ENCODE measurements at places on chromosomes 4 and X.

DNA sequence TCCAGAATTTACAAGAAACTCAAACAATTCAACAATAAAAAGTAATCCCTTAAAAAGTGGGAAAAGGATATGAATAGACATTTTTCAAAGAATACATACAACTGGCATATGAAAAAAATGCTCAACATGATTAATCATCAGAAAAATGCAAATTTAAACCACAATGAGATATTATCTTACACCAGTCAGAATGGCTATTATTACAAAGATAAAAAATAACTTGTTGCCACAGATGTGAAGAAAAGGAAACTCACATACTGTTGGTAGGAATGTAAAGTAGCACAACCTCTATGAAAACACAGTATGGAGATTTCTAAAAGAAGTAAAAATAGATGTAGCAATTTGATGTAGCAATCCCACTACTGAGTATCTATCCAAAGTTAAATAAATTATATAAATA is 65.1 kb upstream of the DIAPH2 start:
- no peak for DNase-seq

DNA sequence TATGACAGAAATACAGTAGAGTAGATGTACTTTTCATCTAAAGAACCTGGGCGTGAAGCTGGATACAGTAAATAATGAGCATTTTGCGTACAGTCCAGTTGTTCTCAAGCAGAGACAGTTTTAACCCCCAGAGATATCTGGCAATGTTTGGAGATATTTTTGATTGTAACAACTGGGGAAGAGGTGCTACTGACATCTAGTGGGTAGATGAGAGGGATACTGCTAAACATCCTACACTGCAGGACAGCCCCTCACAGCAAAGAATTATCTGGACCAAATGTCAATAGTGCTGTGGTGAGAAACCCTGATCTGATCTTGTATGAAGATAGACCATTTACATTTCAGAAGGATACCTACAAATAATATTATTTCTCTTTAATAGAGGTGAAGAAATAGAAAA is 200.2 kb upstream of the FAM47A start:
- peak; percentile 6 for DNase-seq

DNA sequence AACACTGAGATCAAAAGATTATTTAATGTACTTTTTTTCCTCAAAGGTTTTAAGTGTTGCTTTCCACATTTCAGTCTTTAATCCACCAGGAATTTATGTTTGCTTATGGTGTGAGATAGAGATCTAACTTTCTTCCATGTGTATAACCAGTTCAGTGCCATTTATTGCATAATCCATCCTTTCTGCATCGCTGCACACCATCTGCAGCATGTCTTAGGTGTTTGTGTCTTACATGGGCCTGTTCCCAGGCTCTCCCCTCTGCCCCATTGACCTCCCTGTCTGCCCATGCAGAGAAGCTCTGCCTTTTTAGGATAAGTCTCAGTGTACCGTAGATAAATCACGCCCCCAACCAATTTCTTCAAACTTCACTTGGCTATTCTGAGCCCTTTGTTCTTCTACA is 30.3 kb downstream of the NSDHL start:
- no peak for DNase-seq

GRCh38 chr4:44760142-44760898 is 34.0 kb upstream of the GNPDA2 start:
- peak; percentile 62 for DNase-seq

DNA sequence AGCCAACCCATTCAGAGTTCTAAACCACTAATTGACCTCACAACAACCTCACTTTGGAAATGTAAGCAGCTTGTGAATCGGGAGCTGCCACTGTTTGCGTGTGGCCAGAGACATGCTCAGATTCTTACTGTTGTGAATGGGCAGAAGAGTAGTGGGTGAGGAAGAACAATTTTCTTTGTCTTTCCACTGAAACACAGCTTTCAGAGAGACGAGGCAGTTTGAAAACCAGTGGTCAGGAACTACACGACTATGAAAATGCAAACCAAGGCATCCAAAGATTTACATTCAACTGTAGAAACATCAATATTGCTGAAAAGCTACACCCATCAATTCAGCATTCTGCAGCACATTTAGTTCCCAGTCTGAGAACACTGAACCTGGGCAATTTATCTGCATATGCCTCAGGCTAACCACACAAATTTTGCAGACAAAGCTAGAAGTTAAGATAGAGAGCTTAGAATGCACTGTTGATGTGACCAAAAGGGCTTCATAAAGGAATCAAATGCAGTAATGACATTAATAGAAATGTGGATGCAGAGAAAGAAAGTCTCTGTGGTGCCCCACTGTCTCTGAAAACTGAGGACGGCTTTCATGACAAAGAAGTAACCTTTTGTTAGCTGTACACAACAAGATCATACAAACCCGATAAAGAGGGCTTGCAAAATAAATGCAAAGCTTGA is 134.3 kb downstream of the APBB2 start:
- peak; percentile 94 for DNase-seq

DNA sequence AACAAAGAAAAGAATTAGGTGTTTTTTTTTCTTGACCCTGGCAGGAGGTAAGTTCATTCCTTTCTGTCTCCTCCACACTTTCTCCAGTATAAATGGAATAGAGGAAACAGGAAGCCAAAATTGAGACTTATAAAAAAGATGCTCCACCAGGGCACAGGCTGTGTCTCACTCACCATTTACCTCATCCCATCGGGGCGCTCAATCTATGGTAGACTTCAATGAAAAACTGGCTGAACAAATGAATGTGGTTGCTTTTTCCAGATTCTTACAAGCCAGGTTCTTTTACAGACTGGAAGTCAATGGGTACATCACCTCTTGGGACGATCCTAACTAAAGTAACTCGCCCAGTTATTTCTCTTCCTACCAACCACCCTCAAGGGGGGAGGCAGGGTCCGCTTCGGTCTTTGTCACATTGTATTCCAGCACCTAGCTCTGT is 685 bp downstream of the COMMD8 start:
- no peak for DNase-seq

GRCh38 chr4:127179256-127180087 is 453.3 kb upstream of the INTU start:
- DNase-seq: no peak

DNA sequence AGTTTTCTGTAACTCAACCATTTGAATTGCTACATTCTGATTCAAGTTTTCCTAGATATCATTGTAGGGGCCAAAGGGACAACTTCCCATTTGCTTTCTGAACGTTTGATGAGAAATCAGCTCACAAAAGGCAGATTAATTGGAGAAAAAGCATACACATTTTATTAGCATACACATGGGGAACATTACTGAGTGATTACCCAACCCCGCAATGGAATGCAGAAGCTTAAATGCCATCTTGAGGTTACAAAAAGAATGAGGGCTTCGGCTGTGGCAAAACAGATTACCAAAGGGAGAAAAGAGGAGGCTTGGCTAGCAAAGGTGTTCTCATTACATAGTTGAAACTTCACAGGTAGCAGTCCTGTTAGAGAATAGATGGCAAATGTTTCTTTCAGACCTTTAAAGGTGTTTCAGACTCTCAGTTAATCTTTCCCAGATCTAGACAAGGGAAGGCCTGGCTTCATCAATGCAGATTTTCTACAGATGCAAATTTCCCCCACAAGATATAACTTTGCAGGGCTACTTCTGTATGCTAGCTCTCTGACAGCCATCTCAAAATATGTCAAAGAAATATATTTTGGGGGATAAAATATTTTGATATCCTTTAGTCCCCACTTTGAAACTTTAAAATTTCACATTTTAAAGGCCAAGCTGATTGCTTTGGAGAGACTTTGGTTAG is 26.5 kb upstream of the HERC6 start:
- DNase-seq: no peak

GRCh38 chr4:184313058-184313581 is 95.4 kb upstream of the ENPP6 start:
- DNase-seq: no peak

GRCh38 chr4:62490635-62491034 is 1290.5 kb downstream of the ADGRL3 start:
- no peak for DNase-seq

GRCh38 chr4:24078347-24078962 is 188.6 kb upstream of the PPARGC1A start:
- no peak for DNase-seq

GRCh38 chr4:171812665-171813525 is at the start of gene GALNTL6:
GALNTL6 (plus strand) TSS chr4:171813404.
- no peak for DNase-seq

GRCh38 chr4:122766353-122766705 is 33.8 kb downstream of the BBS12 start:
- DNase-seq: no peak

GRCh38 chr4:15501941-15502340 is 32.3 kb downstream of the CC2D2A start:
- no peak for DNase-seq

GRCh38 chr4:185469580-185470154 is 1.9 kb downstream of the CCDC110 start:
- DNase-seq: no peak

DNA sequence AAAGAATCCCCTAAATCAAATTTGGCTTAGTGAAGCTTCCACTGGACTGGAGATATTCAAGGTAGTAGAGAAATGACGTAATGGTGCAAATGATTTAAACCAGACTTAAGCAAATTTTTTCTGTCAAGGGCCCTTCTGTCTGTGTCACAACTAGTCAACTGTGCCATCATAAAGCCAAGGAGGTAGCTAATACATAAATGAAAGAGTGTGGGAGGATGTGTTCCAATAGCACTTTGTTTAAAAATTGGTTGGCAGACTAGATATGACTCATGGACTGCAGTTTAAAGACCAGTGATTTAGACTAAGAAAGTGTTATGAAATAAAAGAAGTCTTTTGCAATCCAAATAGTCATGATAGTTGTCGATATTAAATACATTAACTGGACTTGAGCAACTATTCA is 24.3 kb upstream of the TEX13C start:
- DNase-seq: no peak

GRCh38 chr4:8291701-8292477 is 22.3 kb downstream of the HTRA3 start:
- DNase-seq: no peak

- no peak for DNase-seq
Measured at GRCh38 chr4:80101071-80101791, 28.2 kb upstream of the ANTXR2 start.

DNA sequence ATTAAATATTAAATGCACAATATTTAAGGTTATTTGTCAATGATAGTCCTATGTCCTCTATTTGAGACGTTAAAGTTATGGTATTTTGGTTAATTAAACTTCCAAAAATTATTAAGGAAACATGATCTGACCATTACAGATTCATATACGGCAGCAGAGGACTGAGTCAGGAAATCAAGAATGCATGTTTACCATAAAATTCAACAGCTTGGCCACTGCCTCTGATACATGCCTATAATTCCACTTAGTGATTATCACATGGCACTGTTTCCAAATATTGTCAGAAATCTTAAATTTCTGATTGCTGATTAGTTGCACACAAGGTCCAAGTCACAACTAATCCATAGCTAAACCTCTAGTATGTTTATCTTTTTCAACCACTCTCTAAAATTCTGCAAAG is 232.2 kb upstream of the UGT8 start:
- no peak for DNase-seq

- DNase-seq: no peak
Measured at GRCh38 chrX:82589410-82589809, 918.7 kb upstream of the POU3F4 start.

- no peak for DNase-seq
Measured at GRCh38 chr4:77284036-77284435, 127.0 kb downstream of the CCNG2 start.

DNA sequence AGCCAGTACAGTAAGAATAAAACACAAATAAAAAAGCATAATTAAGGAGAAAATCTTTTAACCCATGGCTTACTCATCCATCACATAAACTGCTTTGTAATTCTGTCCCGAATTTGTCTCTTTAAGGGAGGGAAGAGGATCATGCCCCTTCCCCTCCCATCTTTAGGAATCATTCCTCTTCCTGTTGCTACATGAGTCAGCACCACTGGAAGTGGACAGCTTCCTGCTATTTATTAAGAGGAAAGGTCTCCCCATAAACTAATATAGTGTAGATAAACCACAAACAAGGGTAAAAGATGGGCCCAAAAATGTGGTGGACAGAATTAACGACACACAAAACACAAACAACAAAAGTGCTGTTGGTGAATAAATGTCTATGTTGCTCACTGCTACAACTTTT is 75.8 kb downstream of the PPP3CA start:
- DNase-seq: no peak

- no peak for DNase-seq
Measured at GRCh38 chrX:115402299-115402698, 112.8 kb downstream of the LUZP4 start.

DNA sequence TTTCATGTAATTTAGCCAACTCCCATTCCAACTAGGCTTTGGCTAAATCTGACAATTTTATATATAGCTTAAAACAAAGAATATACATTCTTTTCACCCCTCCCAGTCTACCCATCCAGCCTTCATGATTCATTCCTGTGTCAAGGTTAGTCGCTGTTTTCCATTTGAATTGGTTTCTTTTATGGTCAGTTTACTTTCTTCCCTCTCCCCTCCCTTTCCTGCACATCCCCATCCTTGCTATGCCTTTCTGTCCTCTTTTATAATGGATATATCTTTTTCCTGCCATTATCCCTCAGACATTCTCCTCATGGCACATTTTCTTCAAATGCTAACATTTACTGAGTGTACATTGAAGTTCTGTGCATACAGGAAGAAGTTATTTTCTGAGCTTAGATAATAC is 4.7 kb downstream of the ZXDB start:
- no peak for DNase-seq

GRCh38 chrX:23525531-23525930 is 141.8 kb upstream of the PRDX4 start:
- DNase-seq: no peak

- DNase-seq: no peak
Measured at GRCh38 chr4:42381666-42382065, 15.6 kb upstream of the SHISA3 start.
